Activated CD4-positive, alpha-beta T cell treated with anti-CD3 and anti-CD28 coated beads, Interleukin-2, amount 50 U/mL, for 24 hours (primary cell): ENCODE measurements at places on chromosomes 4 and X.

DNA sequence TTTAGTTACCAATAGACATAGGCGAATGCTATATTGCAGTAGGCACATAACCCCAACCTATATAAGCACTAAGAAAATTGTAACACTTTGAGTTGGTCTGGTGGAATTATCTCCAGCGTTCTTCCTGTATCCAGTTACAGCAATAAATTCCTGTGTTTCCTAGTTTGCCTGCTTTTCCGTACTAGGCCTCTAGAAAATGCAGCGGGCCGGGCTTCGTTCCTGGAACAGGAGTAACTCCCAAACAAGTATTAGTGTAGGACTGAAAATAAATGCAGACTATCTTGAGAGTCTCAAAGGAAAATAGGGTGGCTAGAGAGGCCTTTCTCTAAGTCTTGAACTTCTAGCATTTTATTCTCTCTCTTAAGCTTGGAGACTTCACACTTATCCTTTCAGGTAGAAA, 159.8 kb downstream of the OR13H1 start:
- no peak for DNase-seq

DNA sequence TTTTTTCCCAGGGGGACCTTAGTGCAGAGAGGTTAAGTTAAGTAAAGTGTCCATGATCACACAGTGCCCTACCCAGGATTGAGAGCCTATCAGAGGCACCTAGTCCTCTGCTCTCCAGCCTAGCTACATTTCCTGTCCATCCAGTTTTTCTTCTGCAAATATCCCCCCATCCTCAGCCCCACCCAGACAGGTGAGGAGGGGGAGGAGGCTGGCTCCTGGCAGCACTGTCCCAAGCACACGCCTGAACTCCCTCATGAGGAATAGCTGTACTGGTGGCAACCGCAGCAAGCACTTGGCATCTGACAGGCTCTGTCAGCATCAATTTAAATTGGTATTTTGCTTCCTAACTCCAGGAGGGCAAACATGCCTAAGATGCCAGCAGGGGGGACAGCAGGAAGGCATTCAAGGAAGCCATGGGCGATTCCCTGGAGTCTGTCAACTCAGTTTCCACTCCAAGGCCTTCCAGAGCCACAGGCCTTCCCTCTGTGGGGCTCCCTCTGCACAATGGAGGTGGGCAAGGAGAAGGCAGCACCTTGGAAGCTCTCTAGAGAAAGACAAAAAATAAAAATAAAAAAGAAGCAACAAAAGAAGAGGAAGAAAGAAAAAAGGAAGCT, 6.4 kb upstream of the FRMPD3 start:
- no peak for DNase-seq

GRCh38 chr4:3073158-3074077, 920 bp downstream of the HTT-AS start:
- DNase-seq, result peak; percentile 14

DNA sequence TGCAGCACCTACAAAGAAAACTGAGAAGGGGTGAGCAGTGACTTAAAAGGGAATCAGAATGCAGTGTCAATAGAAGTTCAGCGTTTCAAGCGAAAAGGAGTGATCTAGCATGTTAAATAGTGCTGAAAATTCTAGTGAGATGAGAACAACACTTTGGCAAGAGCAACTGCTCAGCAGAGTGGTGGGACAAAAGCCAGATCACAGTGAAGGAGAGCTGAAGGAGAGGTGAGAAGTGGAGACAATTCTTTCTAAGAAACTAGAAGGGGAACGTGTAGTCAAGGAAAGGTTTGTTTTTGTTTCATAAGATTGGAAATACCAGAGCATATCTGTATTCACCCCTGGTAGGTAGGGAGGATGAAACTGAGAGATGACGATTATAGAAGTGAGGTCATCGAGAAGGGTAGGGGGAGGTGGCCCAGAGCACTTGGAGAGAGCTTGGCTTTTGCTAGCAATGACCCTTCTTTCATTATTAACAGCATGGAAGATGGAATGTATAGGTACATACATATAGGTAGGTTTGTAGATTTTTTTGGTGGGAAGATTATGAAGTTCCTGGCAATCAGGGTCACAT, 33.7 kb downstream of the SRPX2 start:
- no peak for DNase-seq

GRCh38 chr4:173346074-173346473, 11.9 kb upstream of the HMGB2 start:
- no peak for DNase-seq

DNA sequence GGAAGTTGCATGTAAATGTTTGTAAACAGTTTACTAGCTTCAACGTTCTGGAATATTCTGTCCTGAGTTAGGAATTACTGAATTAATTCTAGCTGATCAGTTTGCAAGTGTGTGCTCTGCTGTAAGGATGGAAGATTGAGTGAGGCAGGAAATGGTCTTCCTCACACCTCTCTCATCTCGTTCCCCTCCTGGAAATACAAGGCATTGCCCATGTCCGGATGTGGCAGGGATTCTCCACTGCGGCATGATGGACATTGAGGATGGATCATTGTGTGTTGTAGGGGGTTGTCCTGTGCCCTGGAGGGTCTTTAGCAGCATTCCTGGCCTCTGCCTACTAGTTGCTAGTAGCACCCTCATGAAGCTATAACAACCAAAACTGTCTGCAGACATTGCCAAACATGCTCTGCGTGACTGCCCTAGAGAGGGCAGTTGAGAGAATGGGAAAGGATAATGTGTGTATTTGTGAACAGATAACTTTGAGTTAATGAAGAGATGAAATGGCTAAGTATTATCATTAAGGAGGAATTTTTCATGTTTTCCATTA, 12.6 kb downstream of the CA5B start:
- DNase-seq, result no peak

GRCh38 chr4:82891707-82892466, 934 bp upstream of the SEC31A start:
- no peak for DNase-seq

- DNase-seq, result no peak
These were observed 13.5 kb upstream of the GRIA3 start for GRCh38 chrX:123170546-123170945.

DNA sequence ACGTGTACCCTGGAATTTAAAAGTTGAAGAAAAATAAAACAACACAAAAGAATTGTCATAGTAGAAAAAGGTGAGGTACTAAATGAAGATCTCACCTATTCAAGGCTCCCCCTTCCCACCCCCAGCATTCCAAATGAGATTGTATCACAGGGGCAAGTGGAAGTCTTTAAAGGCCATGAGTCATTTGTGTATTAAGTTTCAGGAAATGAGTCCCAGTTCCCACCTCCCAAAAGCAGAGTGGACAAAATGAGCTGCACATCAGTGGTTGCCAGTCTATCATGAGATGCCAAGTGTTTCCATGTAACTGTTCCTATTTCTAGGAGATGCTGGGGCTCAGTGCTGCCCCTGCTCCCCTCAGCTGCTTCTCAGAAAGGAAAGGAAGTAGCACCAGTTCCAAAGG, 20.1 kb downstream of the ARHGEF9 start:
- DNase-seq, result no peak

- DNase-seq, result no peak
These were observed 589.2 kb upstream of the NR3C2 start for GRCh38 chr4:149031399-149031798.

- DNase-seq, result no peak
These were observed 99.7 kb downstream of the MMRN1 start for GRCh38 chr4:89994176-89994873.

GRCh38 chrX:7485061-7485460, 337.1 kb upstream of the PUDP start:
- no peak for DNase-seq

- DNase-seq, result no peak
These were observed 244.2 kb upstream of the GRID2 start for GRCh38 chr4:92059615-92060014.

DNA sequence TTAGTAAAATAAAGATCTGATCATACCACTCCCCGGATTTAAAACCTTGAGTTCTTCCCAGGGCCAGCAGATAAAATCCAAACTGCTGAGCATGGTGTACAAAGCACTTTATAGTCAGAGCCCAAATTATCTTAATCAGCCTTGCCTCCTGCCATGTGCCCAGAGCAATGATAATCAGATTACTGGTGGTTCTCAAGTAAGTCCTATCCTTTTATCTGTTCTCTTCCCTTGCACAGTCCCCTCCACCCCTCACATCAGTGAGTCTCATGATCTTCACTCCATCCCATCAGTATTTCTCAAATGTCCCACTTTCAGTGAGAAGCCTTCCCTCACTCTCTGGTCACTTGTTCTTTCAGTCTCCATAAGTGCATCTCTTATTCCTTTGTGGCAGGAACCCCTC, 22.7 kb downstream of the INTS6L start:
- DNase-seq, result no peak

DNA sequence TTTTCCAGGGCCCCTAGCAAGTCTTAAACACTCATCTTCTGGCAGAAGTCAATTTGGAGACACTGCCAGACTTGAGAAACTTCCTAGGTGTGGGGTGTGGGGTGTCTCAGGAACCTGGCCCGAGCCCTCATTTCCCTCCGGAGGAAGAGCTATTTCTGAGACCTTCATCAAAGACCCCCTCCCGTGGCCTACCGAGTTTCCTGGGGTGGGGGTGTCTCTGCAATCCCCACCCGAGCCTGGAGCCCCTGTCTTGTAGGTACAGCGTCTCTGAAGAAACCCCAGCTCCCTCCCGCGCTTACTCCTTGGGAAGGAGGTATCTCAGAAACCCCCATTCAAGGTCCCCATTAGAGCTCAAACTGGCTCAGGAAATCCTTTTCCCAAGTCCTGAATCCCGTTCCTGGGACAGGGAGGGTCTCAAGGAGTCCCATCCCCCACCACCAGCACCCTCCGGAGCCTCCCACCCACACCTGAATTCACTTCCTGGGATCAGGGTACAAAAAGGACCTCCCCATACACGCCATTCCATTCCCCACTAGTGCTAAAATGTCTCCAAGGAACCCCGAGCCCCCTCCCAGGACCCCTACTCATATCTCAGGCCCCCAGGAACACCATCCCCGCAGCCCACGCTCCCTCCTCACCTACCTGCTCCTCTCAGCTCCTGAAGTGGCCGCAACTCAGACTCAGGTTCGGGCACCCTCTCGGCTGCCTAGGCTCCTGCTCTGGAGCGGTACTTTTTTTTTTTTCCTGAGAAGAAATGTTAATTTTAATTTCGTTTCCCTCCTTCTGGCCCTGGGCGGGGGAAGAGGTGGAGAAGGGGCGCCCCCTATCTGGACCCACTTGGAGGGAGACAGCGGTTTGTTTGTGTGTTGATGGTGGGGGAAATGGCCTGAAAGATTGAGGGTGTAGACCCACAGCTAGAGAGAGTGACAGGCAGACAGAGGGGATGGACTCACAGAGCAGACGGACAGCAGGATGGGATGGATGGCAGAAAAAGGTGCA, 1.1 kb downstream of the SLC38A5 start:
- DNase-seq, result peak; percentile 34
